ENCODE measurements at places on chromosomes 2 and 18. TPM values are rescaled to one million over a fixed set of nuclear protein-coding genes. Genes with fewer than 3 reads are reported as not detected.

XDH gene
- total RNA-seq = 3.6 TPM

STAT4 gene
- 3.2 TPM for total RNA-seq

REG1A gene
- not detected for total RNA-seq

SPC25 gene
- total RNA-seq = 22.4 TPM

- H3K27ac ChIP-seq = no peak overlapping the region
- H3K27me3 ChIP-seq = no peaks in the 10 kb centered on the region
- DNase-seq = no peak
- peaks cover 5% of the 10 kb centered on the region for H3K4me1 ChIP-seq
- no peaks in the 10 kb centered on the region for H3K36me3 ChIP-seq
Observed at GRCh38 chr2:241768251-241768711, 8.3 kb upstream of the GAL3ST2 start.

- H3K36me3 ChIP-seq = no peaks in the 10 kb centered on the region
- no peak overlapping the region for H3K4me3 ChIP-seq
- no peak for DNase-seq
- H3K27me3 ChIP-seq = no peaks in the 10 kb centered on the region
- no peaks in the 10 kb centered on the region for H3K4me1 ChIP-seq
Observed at GRCh38 chr18:34061226-34061625, 163.5 kb downstream of the NOL4 start.

DNA sequence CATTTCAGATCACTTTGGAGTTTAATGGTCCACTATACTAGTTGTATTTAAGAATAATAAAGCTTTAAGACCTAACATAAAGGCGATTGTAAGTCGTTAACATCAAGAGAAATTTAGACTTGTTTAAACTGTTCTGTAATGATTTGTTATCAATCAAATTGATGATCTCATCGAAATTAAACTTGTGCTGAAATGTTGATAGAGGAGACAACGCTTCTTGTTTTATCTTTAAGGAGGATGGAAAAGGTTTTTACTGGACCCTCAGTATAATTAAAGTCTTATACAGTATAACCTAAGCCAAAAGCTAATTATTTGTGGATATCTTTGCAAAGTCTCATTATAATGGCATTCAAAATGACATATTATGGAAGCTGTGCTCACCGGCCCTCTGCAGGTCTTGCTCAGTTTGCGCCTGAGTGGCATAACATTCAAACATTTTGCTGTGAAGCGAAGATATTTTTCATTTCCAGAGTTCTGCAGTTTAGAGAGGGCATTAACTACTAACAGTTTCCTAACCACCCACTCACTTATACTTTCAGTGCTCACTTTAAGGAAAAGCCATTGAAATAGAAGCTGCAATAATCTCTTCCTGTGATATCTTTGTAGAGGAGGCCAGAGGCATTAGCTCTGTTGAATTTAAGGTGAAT, 1.4 kb upstream of the SERTAD2 start:
- H3K4me1 ChIP-seq = peaks cover 5% of the 10 kb centered on the region
- no peak for DNase-seq
- H3K27ac ChIP-seq = no peak overlapping the region
- H3K36me3 ChIP-seq = no peaks in the 10 kb centered on the region
- peak overlapping the region; percentile 89 for H3K4me3 ChIP-seq

DNA sequence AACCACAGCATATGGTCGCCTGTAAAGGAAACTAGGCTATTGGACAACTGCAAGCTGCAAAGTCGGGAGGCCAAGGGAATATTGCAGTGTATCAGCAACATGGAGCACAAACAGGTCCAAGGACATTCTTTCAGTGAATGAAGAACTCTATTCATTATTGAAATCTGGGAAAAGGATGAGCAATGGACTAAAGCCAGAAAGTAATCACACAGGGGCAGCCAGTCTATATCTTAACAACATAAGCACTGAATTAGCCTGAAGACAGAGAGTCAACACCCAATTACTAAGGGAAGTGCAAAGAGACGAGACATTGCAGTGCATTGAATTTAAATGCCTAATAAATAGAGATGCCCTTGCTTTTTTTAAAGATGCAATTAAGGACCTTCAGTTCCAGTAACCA, 615.5 kb upstream of the SETBP1 start:
- H3K27ac ChIP-seq = no peak overlapping the region
- DNase-seq = no peak
- H3K36me3 ChIP-seq = no peaks in the 10 kb centered on the region
- no peaks in the 10 kb centered on the region for H3K4me1 ChIP-seq
- H3K4me3 ChIP-seq = no peak overlapping the region
- no peaks in the 10 kb centered on the region for H3K27me3 ChIP-seq

GRCh38 chr2:238461491-238461890, 34.8 kb downstream of the ASB1 start:
- no peak overlapping the region for H3K27ac ChIP-seq
- no peaks in the 10 kb centered on the region for H3K27me3 ChIP-seq
- H3K4me3 ChIP-seq = no peak overlapping the region
- H3K4me1 ChIP-seq = no peaks in the 10 kb centered on the region

DNA sequence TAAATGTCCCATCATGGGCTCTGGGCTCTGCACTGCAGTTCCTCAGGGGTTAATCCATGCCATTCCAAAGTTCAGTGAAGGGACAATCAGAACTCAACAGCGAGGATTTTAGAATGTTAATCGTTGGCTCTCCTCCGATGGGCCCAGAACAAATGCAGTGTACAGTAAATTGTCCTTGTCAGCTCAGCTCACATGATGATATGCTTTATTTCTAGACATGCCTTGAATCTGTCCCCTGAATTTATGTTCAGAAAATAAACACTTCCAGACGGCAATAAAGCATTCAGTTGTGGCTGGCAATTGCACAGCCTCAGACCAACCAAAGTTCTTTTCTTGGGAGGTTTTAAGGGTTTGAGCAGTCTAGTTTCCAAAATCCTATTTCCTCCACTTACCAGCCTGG, 981.2 kb downstream of the BCL11A start:
- H3K4me1 ChIP-seq = no peaks in the 10 kb centered on the region
- DNase-seq = no peak
- no peak overlapping the region for H3K27ac ChIP-seq
- no peaks in the 10 kb centered on the region for H3K36me3 ChIP-seq

- peaks cover 10% of the 10 kb centered on the region for H3K27me3 ChIP-seq
- no peak overlapping the region for H3K4me3 ChIP-seq
- no peak overlapping the region for H3K27ac ChIP-seq
- H3K36me3 ChIP-seq = no peaks in the 10 kb centered on the region
- H3K4me1 ChIP-seq = no peaks in the 10 kb centered on the region
Observed at GRCh38 chr18:26540043-26540628, 8.2 kb downstream of the KCTD1 start.

DNA sequence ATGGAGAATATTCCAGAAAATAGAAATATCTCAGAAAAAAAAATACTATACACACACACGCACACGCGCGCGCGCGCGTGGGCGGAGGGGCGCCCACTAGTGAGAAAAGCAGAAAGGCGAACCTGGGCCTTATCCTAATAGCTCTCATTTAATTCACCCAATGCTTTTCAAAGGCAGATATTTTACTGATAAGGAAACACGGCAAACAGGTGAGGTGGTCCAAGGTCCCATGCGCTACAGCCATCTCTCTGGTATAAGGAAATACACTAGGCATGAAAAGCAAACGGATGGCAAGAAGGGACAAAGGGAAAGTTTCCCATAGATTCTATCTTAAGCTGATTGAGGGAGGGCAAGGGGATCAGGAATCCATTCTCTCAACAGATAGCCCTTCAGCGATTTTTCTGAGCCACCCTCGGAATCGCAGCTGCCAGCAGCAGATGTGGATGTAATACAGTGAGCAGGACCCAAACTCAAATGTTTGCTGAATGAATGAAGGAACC, 136.7 kb downstream of the TMEM247 start:
- no peaks in the 10 kb centered on the region for H3K4me1 ChIP-seq
- peaks cover 10% of the 10 kb centered on the region for H3K36me3 ChIP-seq
- H3K27ac ChIP-seq = peak overlapping the region; percentile 83
- H3K27me3 ChIP-seq = no peaks in the 10 kb centered on the region
- H3K4me3 ChIP-seq = peak overlapping the region; percentile 98

- H3K27me3 ChIP-seq = peaks cover 65% of the 10 kb centered on the region
- DNase-seq = peak; percentile 88
- no peak within 1 kb of the TSS for H3K27ac ChIP-seq
- no peaks in the 10 kb centered on the region for H3K36me3 ChIP-seq
- peak within 1 kb of the TSS; percentile 73 for H3K4me3 ChIP-seq
Observed at GRCh38 chr2:219309278-219309677, at the start of gene PTPRN. Gene PTPRN (minus strand): TSS chr2:219309401. CDS start chr2:219309332, 69 bp downstream.

Measured in endodermal cell (in vitro differentiated cells).